ENCODE measurements at places on chromosomes 12 and 14.

GRCh38 chr12:11895421-11896078, 175.2 kb upstream of the BCL2L14 start:
- no peak for DNase-seq

GRCh38 chr12:10363914-10364814, 25.7 kb downstream of the KLRK1 start:
- no peak for DNase-seq

- no peak for DNase-seq
These were observed 120.0 kb upstream of the PRMT8 start for GRCh38 chr12:3371018-3371417.

DNA sequence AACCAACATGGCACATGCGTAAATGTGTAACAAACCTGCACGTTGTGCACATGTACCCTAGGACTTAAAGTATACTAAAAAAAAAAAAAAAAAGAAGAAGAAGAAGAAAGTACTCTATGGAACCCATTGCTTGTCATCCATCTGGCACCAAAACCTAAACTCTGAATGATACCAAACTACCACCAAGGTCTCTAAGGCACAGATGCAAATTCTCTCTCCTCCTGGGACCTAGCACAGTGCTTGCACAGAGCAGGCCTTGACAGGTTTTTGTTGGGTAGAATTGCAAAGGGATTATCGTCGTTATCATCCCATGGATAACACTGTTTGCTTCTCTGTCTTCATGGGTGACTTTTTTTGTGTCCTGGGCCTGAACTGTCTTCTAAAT, 13.2 kb upstream of the LGALS3 start:
- no peak for DNase-seq

DNA sequence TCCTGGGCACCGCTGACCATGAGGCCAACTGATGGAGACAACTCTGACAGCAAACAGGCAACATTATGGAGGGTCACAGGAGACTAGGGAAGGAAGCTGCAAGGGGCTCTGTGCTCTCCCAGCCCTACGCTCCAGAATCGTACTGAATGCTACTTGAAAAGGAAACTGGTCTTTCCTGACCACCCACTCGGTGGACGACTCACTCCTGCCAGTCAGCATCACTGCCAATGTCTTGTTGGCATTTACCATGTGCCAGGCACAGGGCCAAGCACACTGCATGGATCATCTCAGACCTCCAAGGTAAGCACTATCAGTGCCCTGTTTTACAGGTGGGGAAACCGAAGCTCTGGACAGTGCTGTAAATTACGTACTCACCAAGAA, 38.0 kb downstream of the CCDC85C start:
- no peak for DNase-seq

DNA sequence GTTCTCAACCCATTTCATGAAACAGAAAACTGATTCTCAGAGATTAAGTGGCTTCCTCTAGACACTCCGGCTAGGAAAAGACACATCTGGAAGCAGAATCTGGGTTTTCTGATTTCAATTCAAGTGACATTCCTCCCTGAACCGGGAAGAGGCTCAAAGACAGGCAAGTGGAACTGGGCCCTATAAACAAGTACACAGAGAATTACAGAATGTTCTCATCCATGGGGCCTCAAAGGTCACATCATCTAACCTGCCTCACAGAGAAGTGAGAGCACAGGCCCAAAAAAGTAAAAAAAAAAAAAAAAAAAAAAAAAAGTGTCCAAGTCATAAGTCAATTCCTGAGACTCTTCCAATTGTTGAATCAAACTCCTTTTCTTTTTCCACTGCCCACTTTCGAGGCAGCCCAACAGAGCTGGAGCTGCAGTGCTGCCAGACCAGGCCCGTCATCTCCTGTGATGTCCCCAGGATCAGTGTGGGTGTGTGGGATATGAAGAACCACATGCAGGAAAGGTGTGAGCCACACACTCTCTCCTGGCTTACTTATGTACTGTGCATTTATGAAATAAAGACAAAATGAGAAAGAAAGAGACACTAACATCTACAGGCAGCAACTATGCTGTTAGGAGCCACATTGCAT, 2.8 kb upstream of the KRT1 start:
- no peak for DNase-seq

DNA sequence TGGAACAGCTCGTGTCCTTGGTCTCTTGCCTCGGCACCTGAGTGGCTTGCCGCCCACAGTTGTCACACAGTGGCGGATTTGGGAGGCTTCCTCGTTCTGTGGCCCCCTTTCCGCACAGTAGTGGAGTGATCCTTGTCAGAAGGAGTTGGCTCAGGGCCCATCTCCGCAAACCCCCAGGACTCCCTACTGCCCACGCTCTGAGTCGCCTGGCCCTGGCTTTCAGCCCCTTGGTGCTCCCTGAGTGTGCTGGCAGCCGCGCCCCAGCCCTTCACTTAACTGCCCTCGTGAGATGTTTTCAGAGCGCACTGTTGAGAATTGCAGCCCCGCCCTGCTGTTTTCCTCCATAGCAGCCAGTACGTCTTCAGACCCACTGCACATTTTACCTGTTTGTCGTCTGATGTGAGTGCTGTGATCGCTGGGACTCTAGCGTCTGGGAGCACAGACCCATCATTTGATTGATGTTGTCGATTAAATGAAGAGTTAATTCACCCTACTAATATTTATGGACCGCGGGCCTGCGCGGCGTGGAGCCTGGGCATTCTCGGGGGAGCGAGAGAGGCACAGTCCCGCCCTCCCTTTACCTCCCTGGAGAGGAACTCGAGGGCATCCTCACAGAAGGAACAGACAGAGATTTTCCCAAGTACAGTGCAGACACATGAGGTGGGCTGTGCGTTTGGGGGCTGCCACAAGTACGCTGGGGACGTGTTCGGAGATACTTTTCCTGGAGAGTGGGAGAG, 91.8 kb downstream of the DDX51 start:
- DNase-seq, result no peak

- no peak for DNase-seq
These were observed 76.8 kb downstream of the SAMD4A start for GRCh38 chr14:54643696-54644176.

DNA sequence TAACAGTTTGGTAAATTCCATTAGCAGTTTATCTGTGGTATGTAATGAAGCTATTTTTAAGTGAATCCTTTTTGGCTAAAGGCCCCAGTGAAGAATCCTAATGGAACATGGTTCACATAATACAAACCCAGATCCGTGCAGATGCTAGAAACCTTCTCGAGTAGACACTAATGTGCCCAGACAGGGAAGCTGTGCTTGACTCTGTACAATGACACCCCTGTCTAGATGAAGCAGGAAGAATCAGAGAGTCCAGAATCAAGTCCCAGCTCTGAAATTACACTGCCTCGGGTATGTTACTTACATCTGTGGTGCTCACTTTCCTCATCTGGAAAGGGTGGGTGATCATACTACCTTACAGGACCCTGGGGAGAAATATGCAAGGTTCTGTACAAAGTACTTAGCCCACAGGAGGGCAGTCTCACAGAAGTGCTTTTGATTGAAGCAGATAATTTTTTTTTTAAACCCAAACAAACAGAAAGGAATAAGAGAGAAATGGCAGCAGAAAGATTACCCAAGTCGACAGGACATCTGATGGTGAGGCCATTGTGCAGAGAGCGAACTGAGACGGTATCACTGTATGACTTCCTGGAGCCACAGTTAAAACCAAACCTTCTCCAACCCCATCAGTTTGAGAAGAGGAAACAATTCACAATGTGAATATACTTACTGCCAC, 8.5 kb downstream of the CRACR2A start:
- DNase-seq, result no peak

DNA sequence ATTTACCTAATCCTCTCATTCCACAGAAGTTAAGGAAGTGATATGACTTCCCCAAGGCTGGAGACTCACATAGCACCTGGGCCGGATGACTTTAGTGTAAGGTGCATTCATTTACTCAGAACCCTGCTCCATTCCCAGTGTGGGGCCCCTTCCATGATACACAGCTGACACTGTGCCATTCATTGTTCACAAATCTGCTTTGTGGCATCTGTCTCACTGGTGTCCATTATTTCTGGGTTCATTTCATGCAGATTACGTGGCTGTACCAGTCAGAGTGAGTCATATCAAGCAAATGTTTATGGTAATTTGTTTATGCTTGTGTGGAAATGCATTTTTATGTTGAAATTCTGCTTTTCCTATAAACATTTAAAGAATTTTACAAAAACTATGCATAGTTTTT, 5.2 kb downstream of the ANO4 start:
- no peak for DNase-seq

DNA sequence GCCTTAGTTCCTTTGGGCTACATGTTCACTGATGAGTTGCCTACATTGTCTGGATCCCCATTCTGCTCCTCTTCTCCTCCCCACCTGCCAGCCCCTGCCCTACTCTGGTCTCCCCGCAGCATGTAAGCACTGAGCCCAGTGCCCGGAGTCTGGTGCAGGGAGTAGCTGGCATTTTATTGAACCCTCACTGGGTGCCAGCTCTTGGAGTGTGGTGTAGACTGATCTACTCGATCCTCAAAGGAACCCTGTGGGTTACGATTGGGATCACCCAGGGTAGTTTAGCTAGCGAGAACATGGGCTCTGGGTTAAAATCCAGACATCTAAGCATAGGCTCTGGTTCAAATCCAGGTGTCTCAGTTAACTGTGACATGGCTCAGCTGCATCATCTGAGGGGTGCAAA, 8.3 kb upstream of the SERPINA6 start:
- DNase-seq, result no peak

DNA sequence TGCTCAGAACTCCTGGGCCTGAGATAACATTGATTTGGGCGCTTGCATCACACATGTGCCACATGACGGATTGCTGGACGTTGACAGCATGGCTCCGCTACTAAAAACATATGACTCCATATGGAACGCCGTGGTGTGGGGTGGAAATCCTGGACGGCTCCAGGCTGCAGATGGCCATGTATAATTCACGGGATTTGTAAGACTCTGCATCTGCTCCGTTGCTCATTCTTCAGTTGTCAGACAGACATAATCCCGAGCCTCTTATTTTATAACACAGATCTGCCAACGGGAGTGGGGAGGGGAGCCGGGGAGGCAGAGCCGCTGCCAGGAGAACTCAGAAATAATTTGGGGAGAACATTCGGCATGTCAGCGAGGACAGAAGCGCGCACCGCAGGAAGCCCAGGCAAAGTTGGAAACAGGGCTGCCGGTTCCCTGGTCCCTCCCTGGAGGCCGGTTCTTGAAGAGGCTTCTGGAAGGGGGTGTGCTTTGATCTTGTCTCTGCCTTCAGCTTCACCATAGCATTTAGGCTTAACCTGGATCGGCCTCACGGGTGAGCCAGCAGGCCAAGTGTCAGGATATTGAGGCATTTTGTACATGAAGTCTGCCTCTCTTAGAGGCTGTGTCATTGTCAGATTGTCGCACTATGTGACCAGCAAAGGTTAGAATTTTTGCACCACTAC, 45.8 kb upstream of the MYL2 start:
- no peak for DNase-seq

- DNase-seq, result no peak
These were observed 19.9 kb downstream of the DAAM1 start for GRCh38 chr14:59208224-59208814.

GRCh38 chr12:5033883-5034282, 9.8 kb upstream of the KCNA5 start:
- no peak for DNase-seq

GRCh38 chr14:22536853-22537338, 52.1 kb downstream of the DAD1 start:
- no peak for DNase-seq

- DNase-seq, result no peak
These were observed 291.9 kb downstream of the SOX5 start for GRCh38 chr12:23657598-23657997.

DNA sequence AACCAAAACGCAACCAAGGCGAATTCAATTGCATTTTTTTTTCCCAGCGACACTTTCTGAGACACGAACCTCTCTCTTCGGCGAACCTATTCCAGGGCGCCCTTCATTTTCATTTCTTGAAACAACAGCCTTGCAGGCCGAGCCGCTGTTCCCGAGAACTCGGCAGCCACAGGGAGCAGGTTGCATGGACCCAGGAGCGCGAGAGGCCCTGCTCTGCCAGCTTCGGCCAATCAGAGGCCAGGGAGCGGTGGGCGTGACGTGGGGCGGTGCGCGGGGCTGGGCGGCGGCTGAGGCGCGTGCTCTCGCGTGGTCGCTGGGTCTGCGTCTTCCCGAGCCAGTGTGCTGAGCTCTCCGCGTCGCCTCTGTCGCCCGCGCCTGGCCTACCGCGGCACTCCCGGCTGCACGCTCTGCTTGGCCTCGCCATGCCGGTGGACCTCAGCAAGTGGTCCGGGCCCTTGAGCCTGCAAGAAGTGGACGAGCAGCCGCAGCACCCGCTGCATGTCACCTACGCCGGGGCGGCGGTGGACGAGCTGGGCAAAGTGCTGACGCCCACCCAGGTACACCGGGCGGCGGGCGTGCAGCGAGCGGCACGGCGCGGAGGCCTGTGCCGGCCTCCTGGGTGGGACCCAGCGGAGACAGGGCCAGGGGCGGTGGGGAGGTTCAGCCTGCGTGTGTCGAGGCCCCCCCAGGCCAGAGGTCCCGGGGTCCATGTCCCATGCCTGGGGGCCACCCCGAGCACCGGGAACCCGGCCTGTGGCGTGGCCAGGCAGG, at the start of gene PEBP1:
Gene PEBP1, plus strand, starts transcription at position 337 of the 771 bp plus-strand sequence. Its CDS starts 86 bp downstream, at position 423.
- peak; percentile 60 for DNase-seq

DNA sequence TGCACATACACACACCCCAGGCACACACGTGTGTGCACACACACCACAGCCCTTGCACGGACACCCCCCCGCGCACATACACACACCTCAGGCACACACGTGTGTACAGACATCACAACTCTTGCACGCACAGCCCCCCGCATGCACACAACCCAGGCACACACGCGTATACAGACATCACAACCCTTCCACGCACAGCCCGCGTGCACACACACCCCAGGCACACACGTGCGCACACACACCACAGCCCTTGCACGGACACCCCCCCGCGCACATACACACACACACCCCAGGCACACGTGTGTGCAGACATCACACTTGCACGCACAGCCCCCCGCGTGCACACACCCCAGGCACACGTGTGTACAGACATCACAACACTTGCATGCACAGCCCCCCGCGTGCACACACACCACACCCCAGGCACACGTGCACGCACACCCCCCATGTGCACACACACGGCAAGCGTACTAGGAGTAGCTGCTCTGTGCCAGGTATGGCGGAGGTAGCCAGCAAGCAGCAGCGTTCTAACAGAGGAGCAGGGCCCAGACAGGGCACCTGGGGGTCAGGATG, 18.2 kb upstream of the ANKLE2 start:
- DNase-seq, result no peak

DNA sequence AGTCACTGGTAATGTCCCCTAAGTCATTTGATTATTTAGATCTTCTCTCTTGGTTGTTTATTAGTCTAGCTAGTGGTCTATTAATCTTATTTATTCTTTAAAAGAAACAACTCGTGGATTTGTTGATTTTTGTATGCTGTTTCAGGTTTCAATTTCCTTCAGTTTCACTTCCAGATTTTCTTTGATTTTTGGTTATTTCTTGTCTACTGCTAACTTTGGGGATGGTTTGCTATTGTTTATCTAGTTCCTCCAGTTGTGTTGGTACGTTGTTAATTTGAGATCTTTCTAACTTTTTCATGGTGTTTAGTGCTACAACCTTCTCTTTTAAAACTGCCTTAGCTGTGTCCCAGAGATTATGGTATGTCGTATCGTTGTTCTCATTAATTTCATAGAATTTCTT, 18.5 kb upstream of the CD69 start:
- DNase-seq, result no peak

- no peak for DNase-seq
These were observed 23.0 kb downstream of the DIO3 start for GRCh38 chr14:101584055-101584859.

Measured in esophagus squamous epithelium (tissue), 5 donors.